KG1 (cell line): ENCODE measurements at places on chromosomes 6 and 20.

DNA sequence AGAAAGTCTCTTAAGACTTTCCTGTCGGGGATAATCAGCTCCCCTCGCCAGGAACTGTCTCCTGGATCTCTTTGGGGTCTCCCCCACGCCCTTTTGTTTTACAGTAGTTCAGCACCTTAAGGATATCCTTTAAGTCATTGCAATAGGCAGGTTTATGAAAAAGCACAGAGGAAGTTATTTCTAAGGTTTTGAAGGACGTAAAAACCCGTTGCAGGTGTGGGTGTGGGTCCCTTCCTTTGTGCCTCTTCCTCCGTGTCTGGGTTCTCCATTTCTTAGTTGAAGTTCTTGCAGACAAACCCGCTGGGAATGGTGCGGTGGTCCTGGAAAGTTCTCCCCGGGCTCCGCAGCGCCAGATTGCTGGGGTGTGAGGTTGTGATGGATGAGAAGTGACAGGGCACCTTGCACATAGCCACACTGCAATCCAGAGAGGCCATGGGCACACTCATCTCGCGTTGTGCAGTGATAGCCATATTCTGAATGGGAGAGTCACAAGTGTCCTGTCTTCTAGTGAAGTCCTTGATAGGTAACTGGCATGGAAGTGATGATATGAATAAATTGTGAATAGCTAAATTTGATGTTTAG, 65.2 kb downstream of the GTF2H5 start:
- no peak for DNase-seq

- peak; percentile 21 for DNase-seq
Measured at GRCh38 chr20:62143957-62144825, 622 bp downstream of the SS18L1 start.

- DNase-seq, result no peak
Measured at GRCh38 chr20:57475388-57476083, 49.4 kb downstream of the CTCFL start.

- no peak for DNase-seq
Measured at GRCh38 chr6:135162678-135163439, 18.2 kb upstream of the MYB start.

GRCh38 chr6:72287801-72288200, 334.1 kb upstream of the KCNQ5 start:
- no peak for DNase-seq

GRCh38 chr20:37885042-37885441, 17.9 kb upstream of the VSTM2L start:
- DNase-seq, result no peak

- no peak for DNase-seq
Measured at GRCh38 chr6:162226803-162227202, 500.8 kb downstream of the PRKN start.

- DNase-seq, result no peak
Measured at GRCh38 chr6:7021301-7021700, 86.5 kb upstream of the RREB1 start.

GRCh38 chr6:20575125-20575524, 40.9 kb downstream of the CDKAL1 start:
- DNase-seq, result no peak

DNA sequence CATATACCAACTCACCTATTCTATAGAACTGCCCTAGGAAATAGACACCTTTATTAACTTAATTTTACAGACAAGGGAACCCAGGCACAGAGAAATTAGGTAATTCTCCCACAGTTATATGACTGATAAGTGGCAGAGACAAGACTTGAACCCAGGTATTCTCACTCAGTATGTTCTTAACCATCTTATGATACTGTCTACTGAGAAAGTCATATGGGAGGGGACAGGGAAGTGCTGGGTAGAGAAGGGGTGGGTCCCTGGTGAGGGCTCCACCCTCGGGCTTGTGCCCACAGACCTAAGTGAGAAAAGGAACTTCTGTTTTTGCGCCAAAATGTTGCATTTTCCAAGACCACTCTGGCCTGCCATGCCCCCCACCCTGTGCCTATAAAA, 123.5 kb downstream of the RNF144B start:
- no peak for DNase-seq

- DNase-seq, result no peak
Measured at GRCh38 chr6:163398815-163399214, 15.7 kb upstream of the QKI start.

DNA sequence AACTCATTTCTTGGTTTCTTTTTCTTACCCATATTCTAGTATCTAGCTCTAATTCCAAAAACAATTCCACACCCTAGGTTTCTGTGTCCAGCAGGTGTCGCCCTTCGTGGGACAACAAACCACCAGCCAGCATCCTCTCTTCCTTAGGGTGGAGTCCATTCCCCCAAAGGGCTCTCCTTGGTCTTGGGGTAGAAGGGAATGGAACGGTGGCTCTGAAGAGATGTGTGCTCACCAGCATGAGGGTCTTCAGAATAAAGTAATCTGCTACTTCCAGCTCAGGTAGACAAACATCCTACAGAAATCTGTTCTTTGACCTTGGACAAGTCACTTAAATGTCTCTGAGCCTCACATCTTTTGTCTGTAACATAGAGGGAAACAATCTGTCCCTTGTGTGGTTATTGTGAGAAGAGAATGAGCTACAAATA, 7.2 kb downstream of the HLA-DMB start:
- peak; percentile 12 for DNase-seq

- no peak for DNase-seq
Measured at GRCh38 chr20:43942201-43942590, 27.5 kb downstream of the TOX2 start.

DNA sequence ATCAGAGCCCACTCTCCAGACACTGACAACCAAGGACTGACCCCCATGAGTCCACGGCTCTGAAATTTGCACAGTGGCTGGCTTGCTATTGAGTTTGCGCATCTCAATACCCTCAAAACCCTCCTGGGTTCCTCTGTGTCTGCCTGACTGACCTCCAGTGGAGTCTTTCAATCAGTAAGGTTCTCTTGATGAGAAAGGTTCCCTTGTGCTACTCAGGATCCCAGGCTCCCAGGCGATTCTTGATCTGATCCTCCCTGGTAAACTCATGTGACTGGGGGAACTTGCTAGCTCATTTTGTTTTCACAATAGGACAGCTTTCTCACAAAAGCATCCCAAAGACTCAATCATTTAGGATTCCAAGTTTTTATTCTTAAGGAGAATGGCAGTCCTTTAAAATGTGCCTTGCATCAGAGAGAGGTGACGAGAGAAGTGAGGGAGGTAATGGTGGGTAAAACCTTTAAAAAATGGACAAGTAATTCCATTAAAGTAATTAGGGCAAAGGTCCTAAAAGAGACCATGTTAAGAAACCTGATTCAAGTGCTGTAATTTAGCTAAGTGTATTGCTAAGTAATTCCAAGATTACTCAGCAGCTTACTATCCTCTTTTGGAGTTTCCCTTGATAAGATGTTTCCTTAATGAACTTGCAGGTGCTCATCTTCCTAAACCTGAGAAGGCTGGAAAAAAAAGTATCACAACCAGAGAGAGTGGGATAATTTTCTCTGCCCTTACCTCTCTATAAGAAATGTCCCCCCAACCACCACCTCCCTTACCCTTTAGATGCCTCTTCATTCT, 304.7 kb upstream of the SGK1 start:
- DNase-seq, result no peak

DNA sequence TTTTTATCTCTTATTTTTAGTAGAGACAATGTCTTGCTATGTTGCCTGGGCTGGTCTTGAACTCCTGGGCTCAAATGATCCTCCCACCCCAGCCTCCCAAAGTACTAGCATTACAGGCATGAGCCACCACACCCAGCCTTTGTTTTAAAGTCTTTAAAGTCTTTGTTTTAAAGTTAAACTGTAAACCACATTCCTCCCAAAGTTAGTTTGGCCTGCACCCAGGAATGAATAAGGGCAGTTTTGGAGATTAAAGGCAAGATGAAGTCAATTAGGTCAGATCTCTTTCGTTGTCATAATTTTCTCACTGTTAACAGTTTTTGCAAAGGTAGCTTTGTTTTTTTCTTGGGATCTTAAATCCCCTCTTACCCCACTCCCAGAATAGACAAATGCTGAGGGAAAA, 63.8 kb downstream of the UBR2 start:
- DNase-seq, result no peak

GRCh38 chr6:35292494-35292893, 5.1 kb upstream of the DEF6 start:
- no peak for DNase-seq

DNA sequence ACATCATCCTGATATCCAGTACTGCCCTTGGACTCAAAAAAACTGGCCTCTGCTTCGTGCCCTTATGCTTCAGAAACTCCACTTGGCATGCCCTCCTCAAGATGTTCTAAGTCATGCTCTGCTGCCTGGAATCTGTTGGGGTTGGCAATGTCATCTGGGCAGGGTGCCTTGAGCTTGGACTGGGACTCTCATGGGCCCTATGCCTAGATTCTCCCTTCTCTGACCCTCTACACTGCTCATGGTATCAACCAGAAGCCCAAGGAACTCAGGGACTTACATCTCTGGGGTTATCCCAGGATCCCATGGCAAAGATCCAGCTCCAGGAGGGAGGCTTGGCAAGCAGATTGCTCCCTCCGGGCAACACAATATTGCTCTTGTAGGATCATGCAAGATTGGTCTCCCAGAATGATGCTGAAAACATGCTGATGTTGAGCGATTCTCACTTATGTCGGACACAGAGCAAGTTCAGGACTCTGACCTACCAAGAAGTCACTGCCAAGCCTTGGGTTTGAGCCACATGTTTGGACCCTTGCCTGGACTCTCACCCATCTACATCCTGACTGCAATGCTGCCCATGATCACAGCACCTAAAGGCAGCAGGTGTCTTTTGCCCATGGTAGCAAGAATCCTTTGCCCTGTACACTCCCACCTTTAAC, 88.8 kb downstream of the ADAT2 start:
- DNase-seq, result no peak

DNA sequence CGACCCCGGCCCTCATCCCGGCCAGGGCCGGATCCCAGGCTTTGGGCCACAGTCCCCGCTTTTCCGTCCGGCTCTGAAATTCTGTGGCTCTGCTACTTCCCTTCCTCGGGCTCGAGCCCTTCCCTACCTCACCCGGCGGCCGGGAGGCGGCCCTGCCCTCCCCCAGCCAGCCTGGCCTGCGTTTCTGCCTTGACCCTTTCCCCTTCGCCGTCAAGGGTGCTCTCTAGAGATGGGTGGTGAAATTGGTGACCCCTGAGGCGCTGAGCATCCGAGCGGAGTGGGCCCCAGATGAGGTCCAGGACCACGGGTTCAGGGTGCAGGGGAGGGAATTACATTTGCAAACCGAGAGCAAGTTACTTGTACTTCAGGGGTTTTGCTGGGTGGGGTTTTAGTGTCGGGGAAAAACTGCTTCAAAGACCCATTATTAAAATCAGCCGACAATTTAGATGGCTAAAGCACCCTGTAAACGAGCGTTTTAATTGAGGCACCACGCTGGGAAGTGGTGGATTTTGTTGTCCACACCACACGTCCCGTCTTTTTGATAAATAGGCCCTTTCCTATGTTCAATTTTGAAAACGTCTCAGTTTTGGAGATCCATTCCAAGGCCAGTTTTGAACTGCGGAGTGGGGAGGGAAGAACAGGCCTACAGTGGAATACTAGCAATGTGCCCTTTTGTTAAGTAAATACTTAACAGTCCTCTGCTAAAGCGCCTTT, 9.9 kb downstream of the TFAP2A start:
- DNase-seq, result no peak

GRCh38 chr6:148524471-148524882, 181.8 kb downstream of the SASH1 start:
- no peak for DNase-seq

- no peak for DNase-seq
Measured at GRCh38 chr6:129632172-129632613, 77.8 kb downstream of the ARHGAP18 start.

DNA sequence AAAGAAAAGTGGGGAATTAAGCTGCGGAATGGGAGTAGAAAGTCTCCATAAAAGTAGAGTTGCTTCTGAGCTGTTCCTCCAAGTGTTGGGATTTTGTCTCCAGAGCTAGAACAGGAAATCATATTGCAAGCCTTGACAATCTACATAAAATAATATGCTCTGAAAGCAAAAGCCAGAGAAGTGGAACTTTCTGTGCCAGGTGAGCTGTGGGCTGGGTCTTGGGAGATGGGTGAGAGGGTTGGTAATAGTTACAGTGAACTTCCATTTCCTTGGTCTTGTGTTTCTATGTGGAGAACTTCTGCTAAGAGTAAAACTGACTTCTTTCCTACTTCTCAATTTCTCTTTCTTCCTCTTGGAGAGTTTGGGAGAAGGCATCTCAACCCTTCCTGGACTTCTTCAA, 6.3 kb upstream of the HMGN4 start:
- DNase-seq, result no peak

DNA sequence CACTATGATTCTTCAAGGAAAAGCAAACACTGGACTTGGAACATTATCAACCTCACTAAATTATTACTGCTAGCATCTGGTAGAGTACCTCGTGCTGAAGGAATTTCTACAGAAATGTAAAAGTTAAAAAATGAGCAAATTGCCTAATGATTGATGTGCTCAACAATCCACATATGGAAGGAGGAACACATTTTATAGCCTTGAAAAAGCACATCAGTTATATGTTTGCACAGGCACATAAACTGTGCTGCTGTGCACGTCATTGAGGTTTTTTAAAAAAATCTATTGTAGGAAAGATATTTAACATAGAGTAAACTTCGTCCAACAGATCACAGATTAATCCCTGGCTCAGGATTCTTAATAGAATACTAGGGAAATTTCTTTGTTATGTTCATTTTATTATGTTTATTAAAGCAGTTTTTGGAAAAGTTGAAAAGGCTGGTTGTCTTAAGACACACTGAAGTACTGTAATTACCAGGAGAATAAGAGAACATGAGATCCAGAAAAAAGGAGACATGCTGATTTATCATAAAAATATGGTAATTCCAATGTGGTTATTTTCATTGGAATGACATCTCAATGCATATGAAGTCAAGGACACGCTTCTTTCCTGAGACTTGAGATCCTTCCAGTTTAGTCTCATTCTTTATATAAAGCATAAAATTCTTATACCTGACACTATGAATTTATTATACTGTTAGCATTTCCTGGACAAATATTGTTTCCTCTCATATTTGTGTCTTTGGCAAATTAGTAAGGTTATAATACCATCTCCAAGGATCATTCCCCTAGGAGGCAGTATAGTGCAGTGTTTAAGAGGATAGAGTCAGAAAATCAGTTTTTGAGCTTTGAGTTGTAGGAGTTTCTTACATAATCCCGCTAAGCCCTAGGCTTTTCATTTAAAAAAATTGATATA, 511.1 kb downstream of the TENT5A start:
- peak; percentile 3 for DNase-seq

DNA sequence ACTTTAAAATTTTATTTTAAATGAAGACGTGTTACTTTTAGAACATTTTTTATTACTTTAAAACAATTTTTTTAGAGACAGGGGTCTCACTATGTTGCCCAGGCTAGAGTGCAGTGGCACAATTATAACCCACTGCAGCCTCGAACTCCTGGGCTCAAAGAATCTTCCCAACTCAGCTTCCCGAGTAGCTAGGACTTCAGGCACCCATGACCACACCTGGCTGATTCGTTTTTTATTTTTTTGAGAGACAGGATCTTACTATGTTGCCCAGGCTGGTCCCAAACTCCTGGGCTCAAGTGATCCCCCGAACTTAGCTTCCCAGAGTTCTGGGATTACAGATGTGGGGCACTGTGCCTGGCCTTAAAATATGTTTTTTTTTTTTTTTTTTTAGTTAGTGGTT, 287.7 kb downstream of the GMDS start:
- no peak for DNase-seq

GRCh38 chr6:132763269-132763668, 5.6 kb upstream of the VNN2 start:
- DNase-seq, result no peak

GRCh38 chr6:40743690-40744446, 156.7 kb upstream of the LRFN2 start:
- no peak for DNase-seq
